ENCODE measurements at places on chromosomes 6 and 20. TPM values are rescaled to one million over a fixed set of nuclear protein-coding genes. Genes with fewer than 3 reads are reported as not detected.

The RFX6 gene
- not detected for total RNA-seq

The ARMH2 gene
- total RNA-seq: not detected

The MUC22 gene
- not detected for total RNA-seq

The UNC93A gene
- total RNA-seq: not detected

The LY6G6D gene
- not detected for total RNA-seq

The DYNLT2 gene
- 0.65 TPM for total RNA-seq

The ENPP4 gene
- total RNA-seq: 2.8 TPM

The GSTA3 gene
- not detected for total RNA-seq

The JPH2 gene
- total RNA-seq: 0.43 TPM

The SLC25A27 gene
- total RNA-seq: 16.1 TPM

The PROCR gene
- total RNA-seq: 50.8 TPM

The EMILIN3 gene
- under 0.01 TPM for total RNA-seq

The NRN1 gene
- not detected for total RNA-seq

The VSX1 gene
- total RNA-seq: not detected

Data from smooth muscle cell of bladder (primary cell).